Renal cortex interstitium (tissue), 15 donors: ENCODE measurements at places on chromosomes 3 and 15. TPM values are rescaled to one million over a fixed set of nuclear protein-coding genes. Genes with fewer than 3 reads are reported as not detected.

Gene TMC3
- polyA plus RNA-seq: 0.11 TPM

DNA sequence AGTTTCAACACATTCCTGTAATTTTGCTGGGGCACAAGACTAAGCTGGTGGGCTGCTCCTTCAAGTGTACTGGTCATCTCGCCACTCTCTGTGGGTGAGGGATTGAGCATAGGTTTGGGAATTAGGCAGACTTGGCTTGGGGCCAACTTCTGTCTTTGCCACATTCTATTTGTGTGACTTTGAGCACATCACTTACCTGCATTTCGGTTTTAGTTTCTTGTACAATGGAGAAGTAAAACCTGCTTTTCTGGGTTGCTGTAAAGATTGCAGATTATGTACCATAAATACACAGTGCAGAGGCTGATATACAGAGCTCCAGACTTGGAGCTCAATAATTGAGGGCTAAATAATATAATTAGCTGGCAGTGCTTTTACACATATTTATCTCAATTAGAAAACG is 162.1 kb downstream of the C3orf38 start:
- DNase-seq: no peak

GRCh38 chr15:83204697-83205096 is 2.9 kb downstream of the HDGFL3 start:
- DNase-seq: no peak

GRCh38 chr3:25661694-25662437 is 2.8 kb downstream of the TOP2B start:
- no peak for DNase-seq

DNA sequence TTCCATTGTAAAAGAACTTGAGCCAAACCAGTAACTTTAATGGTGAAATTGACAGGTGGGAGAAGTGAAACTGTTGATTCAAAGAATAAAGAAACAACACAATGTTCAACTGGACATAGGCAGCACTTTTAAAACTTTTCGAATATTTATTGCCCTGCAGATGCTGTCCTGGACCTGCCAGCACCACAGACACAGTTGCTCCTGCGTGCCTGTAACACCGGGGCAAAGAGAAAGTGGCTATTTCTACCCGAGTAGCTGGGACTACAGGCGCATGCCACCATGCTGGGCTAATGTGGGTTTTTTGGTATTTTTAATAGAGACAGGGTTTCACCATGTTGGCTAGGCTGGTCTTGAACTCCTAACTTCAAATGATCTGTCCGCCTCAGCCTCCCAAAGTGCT is 7.4 kb downstream of the IL5RA start:
- no peak for DNase-seq

- no peak for DNase-seq
Observed at GRCh38 chr15:65171428-65171827, 13.7 kb downstream of the CLPX start.

DNA sequence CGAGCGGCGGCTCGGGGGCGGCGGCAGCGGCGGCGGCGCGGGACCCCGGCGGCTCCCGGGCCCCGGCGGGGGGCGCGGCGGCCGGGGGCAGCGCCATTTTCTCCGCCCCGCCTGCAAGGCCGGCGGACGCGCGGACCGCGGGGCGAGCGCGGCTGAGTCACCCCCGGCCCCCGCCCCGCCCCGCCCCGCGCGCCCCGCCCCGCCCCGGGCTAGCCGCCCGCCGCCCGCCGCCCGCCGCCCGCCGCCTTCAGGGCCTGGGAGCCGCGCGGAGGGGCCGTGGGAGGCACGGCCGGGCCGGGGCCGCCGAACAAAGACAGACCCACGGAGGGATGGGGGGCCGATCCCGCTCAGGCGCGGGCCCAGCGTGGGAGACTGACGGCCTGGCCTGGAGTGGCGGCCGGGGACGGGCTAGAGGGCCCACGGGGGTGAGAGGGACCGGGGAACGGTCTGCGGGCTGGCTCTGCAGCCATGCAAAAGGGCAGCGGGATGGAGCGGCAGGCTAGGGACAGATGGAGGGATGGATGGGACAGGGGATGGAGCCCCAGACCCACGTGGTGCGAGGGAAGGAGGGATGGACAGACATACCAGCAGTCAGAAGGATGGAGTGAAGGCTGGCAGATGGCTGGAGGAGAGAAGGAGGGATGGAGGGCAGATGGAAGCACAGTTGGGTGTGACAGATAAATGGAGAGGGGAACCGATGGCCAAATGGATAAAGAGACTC is at the start of gene EIF4E3:
Gene EIF4E3 (minus strand): TSS at position 132 of the 721 bp plus-strand sequence. CDS start 35 bp downstream, at position 97.
- no peak for DNase-seq

GRCh38 chr3:26102376-26102775 is 312.5 kb downstream of the OXSM start:
- DNase-seq: no peak
